ENCODE measurements at places on chromosomes 3 and 15.
A peak's percentile ranks its signal among the peaks of the same experiment; 100 is the strongest.

GRCh38 chr3:162112719-162113118 is 616.1 kb downstream of the OTOL1 start:
- no peak for DNase-seq

DNA sequence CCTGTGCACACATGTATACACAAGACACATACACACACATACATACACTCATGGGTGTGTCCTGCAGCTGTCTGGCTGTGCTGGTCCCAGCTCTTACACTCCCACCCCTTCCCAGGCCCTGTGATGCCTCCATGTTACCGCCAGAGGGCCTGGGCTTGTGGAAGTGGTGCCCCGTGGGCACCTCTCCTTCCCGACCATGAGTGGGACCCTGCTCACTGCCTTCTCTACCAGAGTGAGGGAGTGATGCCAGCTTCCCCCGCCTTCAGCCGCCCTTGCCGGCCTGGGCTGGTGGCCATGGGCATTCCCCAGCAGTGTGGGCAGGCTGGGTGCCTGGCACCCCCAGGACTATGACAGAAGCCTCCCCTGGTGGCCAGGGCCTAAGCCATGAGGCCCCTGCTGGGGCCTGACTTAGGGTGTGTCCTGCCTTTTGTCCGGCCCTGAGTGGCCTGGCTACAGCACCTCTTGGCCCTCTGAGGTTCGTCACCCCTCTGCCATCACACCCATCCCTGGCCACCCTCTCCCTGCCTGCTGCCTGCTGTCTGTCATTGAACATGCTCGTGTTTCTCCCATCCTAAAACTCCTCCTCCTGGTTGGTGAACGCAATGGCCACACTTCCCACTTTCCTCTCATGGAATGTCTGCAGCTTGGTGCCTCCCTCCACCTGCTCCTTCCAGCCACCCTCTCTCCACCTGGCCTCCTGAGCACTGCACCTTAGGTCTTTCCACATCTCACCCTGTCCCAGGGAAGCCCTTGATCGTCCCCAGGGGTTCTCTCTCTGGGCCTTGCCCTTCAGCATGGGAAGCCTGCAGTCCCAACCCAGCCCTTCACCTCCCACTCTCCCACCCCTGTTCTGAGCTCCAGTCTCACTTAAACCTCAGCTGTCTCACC is 14.6 kb downstream of the HDAC11 start:
- DNase-seq, result no peak

DNA sequence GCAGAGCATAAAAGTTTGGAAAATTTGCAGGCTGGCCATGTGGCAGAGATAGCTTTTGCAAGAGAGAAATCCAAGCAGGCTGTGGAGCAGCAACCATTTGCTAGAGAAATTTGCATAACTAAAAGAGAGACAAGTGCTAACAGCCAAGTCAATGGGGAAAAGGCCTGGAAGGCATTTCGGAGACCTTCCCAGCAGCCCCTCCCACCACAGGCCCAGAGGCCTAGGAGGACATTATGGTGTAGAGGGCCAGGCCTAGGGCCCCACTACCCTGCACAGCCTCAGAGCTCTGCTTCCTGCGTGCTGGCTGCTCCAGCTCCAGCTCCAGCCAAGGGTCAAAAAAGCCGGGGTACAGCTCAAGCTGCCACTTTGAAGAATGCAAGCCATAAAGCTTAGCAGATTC is 82.7 kb downstream of the MYO5A start:
- DNase-seq, result no peak

- no peak for DNase-seq
Measured at GRCh38 chr15:94582368-94582767, 351.0 kb downstream of the MCTP2 start.

DNA sequence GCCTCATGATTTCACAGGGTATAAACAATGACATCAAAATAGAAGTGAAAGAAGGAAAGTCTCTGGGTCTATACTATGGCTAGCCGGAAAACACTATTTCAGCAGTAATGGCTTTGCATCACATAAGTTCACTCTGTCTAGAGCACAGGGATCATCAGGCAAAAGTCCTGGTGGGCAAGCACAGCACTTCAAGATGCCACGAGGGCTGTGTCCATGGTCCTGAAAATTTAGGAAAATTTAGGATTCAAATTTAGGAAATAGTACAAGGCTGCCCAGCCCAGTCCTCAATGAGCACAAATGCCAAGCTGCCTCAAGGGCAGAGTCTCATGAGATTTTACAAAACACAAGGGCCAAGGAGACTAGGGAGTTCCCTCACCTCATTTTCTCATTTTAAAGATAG is 54.1 kb downstream of the RORA start:
- DNase-seq, result no peak

DNA sequence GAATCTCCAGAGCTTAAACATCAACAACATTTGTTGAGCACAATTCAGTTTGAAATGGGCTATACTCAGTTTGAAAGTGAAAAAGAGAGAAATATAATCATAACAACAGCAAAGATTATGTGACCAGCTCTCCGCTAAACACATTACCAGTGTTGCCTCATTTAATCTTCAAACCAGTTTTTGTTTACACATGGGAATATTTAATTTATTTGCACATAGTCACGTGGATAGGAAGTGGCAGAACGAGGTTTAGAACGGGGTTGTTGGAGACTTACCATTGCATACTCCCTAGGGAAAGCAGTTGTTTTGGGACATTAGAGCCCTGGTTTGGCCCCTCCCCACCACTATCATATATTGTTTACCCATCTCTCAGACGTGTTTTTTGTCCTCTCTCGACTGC is 77.2 kb downstream of the IL1RAP start:
- DNase-seq, result no peak

DNA sequence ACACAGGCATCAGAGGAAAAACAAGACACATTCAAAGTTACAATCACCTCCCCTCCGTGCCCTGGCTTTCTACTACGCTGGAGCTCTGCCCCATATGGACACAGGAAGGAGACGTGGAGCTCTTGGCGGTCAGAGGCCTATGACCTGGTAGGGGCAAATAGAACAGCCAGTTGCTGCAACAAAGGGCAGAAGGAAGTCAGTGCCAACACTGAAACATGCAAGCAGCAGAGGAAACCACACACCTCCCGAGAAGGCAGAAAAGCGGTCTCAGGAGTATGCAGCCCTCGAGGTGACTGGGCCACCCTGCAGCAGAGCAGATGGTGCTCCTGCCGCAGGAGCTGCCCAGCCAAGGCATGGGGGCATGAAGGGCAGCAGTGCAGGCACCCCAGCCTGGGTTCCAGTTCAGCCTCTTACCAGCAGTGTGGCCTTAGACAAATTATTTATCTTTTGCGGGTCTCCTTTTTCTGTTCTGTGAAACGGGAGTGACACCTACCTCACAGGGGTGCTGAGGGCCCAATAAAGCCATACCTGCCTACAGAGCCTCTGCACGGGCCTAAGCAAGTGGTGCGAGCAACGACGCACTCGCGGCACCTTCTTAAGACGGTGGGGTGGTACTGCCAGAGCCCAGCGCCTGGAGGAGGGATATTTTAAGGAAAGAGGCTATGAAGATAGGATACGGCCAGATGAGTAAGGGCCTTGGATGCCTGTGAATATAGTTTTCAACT is 8.6 kb downstream of the ZXDC start:
- no peak for DNase-seq

DNA sequence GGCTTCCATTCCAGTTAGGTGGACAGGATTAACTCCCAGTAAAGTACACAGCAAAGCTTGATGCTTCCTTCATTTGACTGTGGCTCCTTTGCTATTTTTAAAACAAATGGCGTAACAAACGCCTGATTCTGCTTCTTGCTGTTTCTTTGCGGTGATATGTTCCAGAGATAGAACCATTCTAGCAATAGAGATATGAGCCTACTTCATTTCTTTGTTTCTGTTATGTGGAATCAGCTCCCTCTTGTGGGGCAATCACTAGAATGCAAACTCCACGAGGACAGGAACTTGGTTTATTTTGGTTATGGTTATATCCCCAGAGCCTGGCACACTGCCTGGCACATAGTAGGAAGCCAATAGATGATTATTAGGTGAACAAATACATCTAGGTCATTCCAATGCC is 122.6 kb upstream of the SLC6A11 start:
- DNase-seq, result no peak

- no peak for DNase-seq
Measured at GRCh38 chr3:89740881-89741177, 633.4 kb downstream of the EPHA3 start.

DNA sequence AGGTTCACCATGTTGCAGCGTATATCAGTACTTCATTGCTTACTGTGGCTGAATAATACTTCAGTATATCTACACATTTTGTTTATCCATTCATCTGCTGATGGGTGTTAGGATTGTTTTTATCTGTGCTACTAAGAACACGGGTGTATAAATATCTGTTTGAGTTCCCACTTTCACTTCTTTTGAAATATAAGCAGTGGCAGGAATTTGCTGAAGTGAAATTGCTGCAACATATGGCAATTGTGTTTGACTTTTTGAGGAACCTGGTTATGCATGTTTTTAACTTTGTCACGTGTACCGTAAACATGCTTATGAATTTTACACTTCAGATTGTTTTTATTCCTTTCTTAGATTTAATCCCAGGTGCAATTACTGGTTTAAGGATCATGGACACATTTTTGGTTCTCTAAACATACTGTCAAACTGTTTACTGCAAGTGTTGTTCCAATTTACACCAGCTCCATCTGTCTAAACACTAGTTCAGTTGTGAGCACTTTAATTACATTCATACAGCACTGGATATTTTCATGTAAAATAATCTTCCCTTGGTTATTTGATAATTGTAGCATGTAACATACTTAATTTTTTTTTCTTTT is 23.1 kb downstream of the TRAK1 start:
- DNase-seq, result no peak

- DNase-seq, result peak; percentile 68
Measured at GRCh38 chr3:111541911-111542483, at the start of gene CD96. Gene CD96, plus strand, starts transcription at chr3:111542197. Its CDS starts 52 bp downstream, at chr3:111542249.

DNA sequence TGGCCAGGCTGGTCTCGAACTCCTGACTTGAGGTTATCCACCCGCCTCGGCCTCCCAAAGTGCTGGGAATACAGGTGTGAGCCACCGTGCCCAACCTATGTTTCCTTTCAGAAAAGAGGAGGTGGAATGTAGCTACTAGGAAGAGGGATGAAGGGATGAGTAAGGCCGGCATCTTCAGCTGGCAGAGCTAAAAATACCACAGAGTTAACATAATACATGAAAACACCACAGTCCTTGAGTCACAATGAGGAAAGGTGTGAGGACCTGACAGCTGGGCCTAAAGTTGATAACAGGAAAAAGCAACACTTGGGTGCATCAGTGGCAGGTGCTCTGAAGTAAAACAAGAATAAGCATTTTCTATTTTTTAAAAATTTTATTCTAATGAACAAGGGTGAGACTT is 392.2 kb downstream of the DIPK2A start:
- DNase-seq, result no peak

DNA sequence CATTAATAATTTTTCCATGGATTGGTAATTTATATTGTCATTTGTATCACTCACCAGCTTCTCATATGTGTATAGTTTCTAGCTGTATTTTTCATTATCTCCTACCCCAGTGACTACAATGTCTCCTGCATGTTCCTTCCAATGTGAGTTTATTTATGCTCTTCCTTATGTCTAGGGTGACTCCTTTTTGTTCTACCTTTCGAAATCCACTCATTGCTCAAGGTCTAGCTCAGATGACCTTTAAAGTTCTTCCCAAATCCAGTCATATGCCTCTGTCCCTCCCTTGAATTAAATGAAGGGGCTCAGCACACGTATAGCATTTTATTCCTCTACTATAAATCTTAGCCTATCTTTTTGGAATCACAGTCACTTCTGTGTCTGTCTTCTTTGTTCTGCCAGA is 53.0 kb downstream of the TMEM45A start:
- DNase-seq, result no peak

DNA sequence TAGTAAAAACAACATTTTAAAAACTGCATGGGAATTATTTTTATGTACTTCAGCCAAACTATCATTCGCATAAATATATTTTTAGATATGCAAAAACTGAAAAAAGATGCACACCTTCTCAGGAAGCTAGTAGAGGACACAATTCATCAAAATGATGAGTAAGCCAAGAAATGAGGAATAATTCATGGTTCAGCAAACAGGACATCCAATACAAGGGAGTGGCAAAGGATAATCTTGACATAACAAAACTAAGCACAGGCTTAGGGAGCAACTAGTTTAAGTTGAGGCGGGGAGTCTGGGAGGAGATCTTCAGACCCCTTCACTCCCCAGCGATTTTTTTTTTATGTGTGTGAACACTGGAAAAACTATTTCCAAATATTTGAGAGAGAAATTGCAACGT is 93.7 kb downstream of the ZNF280D start:
- DNase-seq, result no peak

GRCh38 chr15:38972831-38973230 is 408.2 kb upstream of the RASGRP1 start:
- no peak for DNase-seq

GRCh38 chr3:4467522-4467867 is 426 bp upstream of the SUMF1 start:
- no peak for DNase-seq

DNA sequence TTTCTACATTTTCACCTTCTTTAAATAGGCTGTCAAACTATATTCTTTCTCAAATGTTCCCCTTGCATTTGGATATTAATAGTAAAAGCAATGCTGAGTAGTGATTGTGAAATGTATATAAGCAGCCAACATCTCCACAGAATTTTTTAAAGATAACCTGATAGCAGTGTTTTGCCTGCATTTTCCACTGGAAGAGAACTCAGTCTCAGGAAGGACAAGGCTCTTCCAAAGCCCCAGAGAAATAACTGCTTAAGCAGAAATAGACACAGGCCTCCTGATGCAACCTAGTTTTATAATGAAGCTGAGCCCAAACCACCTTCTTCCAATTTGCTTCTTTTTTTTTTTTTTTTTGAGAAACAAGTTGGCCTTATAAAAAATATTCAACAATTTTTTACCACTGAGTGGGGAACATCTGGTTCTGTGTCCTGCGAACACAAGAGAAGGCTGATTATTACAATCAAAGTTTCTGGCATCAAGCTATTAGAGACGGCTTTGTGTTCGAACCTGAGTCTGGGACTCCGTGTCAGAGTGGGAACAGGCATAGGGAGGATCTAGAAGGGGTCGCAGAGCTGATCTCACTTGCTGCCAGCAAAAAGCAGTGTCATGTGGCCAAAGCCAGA is 332.5 kb upstream of the TBL1XR1 start:
- no peak for DNase-seq

DNA sequence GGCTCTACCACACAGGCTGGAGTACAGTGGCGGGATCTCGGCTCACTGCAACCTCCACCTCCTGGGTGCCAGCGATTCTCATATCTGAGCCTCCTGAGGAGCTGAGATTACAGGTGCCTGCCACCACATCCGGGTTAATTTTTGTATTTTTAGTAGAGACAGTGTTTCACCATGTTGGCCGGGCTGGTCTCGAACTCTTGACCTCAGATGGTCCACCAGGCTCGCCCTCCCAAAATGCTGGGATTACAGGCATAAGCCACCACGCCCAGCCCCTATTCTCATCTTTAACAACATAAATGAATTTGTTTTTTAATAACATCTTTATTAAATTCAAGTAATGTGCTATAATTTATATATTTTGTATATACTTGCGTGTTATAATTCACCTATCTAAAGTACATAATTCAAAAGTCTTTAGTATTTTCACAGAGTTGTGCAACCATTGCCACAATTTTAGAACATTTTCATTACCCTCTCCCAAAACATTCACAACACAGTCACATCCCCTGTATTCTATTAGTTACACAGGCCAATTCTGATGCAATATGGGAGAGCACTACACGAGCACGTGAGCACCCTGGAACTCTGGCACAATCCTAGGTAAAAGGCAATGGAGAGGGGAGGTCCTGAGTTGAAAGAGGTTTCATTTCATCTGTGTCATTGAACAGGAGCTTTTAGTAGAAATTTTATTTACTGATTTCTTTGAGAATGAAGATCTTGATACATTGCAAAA is 21.2 kb upstream of the MTMR14 start:
- no peak for DNase-seq
